ENCODE measurements at places on chromosomes 2 and 18.
A peak's percentile ranks its signal among the peaks of the same experiment; 100 is the strongest.

- no peak for DNase-seq
These were observed 112.0 kb downstream of the GULP1 start for GRCh38 chr2:188403676-188404075.

DNA sequence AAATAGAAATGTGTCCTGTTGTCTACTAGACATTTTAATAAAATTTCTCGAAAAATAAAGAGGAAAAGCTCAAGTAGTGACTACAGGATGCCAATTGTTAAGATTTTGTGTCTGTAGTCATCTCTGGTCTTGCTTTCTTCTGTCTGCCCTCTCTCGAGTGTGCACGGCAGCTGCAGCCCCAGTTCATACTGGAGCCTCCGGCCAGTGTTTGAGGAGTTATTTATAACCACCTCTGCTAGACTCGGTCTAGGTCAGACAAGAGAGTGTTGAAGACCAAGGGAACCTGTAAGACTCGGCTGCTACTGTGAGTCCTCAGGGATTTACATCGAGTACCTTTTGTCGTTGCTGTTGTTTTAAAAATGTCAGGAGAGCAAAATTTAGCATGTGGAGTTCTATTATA lies 810.1 kb upstream of the POU3F3 start:
- no peak for DNase-seq

DNA sequence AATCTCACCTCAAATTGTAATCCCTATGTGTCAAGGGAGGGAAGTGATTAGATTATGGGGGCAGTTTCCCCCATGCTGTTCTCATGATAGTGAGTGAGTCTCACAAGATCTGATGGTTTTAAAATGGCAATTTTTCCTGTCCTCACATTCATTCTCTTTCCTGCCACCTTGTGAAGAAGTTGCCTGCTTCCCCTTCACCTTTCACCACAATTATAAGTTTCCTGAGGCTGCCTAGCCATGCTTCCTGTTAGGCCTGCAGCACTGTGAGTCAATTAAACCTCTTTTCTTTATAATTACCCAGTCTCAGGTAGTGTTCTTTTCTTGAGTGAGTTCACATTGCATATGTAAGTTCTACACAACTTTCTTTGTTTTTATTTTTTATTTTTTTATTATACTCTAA lies 271.5 kb downstream of the EXOC6B start:
- DNase-seq, result no peak

DNA sequence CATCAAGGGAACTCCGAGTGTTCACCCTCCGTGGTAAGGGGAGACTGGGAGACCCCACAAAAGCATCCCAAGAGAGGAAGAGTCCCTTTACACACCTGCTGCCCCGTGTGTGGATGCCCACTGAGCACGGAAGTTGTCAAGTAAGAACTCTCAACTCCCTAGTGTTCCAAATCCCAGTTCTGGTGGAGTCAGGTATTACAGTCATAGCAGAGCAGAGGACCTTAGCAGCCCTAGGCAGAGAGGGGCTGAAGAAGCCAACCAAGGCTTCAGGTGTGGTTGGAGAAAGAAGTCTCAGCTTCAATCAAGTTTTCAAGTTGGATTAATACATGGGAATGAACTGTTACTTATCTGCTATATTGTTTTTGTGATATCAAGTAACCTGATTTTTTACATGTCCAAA lies 512.5 kb downstream of the RNF144A start:
- no peak for DNase-seq

- DNase-seq, result no peak
These were observed 151.4 kb downstream of the LRRTM1 start for GRCh38 chr2:80153151-80153550.

DNA sequence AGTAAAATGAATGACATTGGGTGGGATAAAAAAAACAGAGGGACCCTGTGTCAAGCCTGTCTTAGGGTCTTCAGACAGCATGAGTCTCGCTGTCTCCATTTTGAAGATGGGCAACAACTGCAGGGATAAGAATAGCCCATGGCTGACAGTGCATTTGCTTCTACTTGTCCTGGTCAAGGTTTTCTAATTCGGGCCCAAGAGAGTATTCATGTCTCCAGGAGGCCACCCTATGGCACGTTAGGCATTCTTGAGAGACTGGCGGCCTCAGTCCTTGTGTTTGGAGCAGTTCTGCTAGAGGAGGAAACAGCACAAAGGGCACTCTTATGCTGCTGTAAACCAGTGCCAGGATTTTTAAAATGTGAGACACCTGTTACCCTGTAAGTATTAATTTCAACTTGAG lies 9.5 kb upstream of the MYL1 start:
- no peak for DNase-seq

DNA sequence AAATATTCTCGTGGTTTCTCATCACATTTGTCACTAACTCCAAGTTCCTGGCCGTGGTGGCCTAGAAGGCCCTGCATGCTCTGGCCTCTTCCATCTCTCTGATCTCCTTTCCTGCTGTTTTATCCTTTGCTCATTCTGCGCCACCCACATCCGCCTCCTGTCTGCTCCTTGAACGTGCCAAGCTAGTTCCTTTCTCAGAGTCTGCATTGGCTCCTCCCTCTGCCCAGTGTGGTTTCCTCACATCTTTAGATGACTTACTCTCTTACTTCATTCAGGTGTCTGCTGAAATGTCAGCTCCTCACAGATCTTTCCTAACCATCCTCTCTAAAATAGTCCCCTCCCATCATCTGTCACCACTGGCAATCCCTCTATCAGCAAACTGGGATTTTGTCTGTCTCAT lies 158.6 kb upstream of the RBMS1 start:
- no peak for DNase-seq

- DNase-seq, result peak; percentile 80
These were observed at the start of gene CYBRD1 for GRCh38 chr2:171522052-171522787. CYBRD1 (plus strand) TSS chr2:171522474; CDS start chr2:171522546, 72 bp downstream.

- DNase-seq, result no peak
These were observed 56.1 kb upstream of the DNMT3A start for GRCh38 chr2:25397777-25398176.

GRCh38 chr18:76363436-76364120 lies 131.5 kb downstream of the ZNF516 start:
- no peak for DNase-seq

DNA sequence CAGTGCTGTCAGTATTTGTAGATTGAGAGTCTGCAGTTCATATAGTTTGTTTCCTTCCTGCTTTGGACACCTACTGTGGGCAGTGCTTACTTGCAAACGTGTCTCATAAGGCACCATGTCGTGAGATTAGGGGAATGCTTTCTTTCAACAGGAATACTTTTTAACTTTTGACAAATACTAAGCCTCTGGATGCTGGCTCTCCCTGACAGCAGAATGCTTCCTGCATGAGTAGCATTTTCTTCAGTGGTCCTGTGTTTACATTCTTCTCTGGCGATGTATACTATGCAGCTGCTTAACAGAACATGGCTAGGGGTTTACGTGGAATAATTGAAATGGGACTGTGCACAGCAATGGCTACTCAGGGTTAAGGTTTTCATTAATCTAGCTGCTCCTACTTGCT lies 807.5 kb downstream of the MBD2 start:
- DNase-seq, result no peak

DNA sequence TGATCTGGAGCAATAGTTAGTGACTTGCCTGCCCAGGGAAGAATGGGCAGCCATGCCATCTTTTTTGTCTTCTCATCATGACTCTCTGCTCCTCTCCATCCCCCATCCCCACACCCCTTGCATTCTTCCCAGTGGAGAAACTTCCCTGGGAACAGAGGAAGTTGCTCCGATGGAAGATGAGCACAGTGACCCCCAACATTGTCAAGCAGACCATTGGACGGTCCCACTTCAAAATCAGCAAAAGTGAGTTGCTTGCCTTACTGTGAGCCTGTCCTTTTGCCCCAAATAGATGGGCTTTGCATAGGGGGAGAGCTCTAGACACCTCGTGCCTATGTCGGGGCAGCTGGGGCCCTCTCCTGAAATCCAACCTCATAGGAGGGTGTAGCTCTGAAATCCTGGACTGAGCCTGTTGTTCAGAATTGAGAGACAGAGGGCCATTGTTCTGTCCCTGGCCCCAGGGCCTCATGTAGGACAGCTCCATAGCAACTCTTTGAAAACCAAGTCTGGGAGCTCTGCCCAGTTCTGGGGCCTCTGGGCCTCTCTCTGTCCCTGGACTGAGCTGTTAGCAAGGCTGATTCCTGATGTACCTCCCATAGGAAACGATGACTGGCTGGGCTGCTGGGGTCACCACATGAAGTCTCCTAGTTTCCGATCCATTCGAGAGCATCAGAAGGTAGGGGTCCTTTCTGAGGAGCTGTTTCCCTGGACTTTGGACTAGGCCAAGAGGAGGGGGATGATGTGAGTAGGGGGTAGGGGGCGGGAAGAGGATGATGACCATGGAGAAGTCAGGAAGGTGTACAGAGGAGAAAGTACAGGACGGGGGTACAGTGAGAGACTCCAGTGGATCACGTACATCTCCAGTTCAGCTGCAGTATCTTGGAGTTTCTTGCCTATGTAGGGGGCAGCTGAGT lies 35.2 kb downstream of the TTLL4 start:
- peak; percentile 92 for DNase-seq

DNA sequence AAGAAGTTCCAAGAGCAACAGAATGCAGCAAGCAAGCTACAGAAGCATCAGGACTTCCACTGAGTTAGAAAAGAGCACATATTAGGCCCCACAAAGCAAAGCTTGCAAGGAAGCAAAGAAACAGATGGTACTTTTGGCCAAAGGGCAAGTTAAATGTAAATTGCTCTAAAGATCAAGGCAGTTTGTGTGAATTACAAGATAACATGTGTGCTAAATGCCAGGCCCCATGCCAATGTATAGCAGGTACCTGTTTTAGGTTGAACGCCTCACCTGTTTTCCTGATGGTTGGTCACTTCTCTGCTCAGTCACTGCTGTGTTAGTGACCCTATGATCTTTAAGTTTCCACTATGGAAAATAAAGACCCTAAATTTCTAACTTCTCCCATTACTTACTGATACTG lies 606.5 kb upstream of the GYPC start:
- DNase-seq, result no peak

GRCh38 chr2:58899692-58900091 lies 658.6 kb upstream of the FANCL start:
- no peak for DNase-seq

DNA sequence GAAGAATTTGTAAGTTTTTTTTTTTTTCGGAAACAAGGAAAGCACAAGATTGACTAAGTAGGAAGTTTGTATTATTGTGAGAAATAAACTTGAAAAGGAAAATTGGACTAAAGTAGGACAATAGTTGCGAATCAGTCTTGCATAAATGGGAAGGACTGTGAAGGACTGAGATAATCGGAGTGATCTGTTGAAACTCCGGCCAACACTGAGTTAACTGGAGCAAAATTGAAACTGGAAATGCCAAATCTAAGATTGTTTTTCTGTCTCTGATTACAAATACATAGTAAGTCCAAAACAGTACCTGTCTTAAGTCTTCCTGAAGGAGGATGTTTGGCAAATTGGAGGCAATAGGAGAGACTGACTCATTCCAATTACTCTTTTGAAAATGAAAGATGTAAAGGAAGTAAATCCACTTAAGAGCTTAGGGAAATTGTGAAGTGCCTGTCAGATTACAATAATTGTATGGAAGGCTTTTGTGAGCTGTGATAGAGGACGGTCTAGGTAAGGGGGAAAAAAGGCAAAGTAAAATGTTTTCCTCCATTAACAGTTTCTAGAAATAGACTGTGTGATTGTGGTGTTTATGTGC lies 204.9 kb upstream of the CYRIA start:
- peak; percentile 62 for DNase-seq

DNA sequence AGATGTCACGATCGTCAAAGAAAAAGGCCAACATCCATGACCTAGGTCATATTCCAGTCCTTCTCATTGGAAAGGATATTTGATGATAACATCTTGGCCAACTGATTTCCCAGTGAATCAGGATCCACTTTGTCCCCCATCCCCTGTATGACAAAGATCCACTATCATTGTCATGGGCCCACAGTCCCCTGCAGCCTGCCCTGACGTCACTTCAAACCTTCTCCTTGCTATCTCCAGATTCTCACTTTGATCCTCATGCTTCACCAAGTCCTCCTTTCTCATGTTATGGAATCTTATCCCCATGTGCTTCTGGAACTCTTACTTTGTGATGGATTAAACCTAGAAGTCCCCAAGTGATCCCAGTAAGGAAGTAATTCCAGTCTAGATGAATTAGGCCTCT lies 25.7 kb downstream of the GALNT14 start:
- no peak for DNase-seq

DNA sequence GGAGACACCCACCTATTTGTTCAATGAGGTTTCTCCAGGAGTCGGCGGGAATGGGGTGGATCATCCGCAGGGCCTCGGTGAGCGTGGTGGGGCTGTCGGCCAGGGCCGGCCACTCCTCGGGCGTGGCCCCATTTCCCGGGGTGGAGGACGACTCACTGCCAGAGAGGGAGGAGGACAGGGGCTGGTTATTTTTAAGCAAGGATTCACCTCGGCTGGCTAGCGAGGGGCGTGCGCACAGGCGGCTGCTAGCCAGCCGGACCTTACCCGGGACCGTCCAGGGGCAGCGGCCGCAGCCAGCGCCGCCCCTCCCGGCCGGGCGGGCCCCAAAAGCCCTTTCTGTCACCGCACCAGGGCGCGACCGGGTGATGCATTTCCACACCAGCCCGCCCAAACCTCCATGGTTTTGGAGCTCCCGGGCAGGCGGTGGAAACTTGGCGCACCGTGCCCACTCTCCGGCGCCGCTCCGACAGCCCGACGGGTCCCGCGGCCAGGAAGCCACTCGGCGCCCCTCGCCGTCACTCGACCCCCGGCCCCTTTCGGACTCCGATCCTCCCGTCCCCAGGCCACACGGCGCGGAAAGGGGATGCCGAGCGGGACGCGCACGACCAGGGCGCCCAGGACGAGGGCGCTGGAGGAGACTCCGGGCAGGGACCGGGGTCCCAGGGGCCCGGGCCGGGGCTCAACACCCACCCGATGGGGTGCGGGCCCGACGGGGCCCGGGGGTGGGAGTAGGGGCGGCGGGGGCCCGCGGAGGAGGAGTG lies 57.1 kb downstream of the SNORC start:
- DNase-seq, result no peak

DNA sequence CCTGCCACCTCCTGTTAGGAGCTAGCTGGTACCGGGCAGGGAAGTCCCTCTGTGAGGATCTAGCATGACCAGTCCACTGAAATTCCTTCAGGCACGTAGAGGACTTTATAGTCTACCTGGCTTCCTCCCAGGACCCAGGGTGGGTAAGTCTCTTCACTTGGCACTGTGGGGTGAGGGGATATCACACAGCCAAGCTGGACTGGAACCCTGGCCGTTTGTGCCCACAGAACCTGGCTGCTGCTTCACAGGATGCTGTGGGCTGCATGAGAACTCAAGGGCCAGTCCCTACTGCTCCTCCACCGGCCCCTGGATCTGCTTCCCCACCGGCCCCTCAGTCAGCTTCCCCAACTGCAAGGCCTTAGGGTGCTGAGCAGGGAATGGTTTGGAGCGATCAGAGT lies 35.8 kb downstream of the HS1BP3 start:
- DNase-seq, result no peak

GRCh38 chr2:107242811-107243210 lies 356.8 kb upstream of the ST6GAL2 start:
- DNase-seq, result no peak

- no peak for DNase-seq
These were observed 29.6 kb upstream of the TMEM177 start for GRCh38 chr2:119649364-119649917.

DNA sequence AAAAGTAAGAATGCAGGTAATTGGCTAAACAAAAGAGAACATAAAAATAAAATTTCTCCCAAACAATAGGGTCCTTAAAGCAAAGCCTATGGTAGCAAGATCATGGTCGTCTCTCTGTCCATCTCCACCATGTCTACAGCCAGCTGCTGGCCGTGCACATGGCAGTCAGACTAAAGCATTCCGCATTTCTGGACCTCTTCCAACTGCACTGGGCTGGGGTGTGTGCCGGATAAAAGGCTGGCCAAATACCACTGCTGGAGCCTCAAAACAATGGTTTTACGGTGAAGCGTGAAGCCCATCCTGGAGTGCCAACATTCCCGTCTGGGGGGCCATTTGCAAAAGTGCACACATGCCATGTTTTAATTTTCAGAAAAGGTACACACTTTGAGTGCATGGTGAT lies 74.8 kb upstream of the PIEZO2 start:
- DNase-seq, result no peak
